ENCODE measurements at places on chromosomes 4 and X. TPM values are rescaled to one million over a fixed set of nuclear protein-coding genes. Genes with fewer than 3 reads are reported as not detected.

- peak; percentile 85 for DNase-seq
These were observed at the start of gene PLP2 for GRCh38 chrX:49171752-49172279. TSS of gene PLP2 (plus strand) at chrX:49171898. CDS start at chrX:49172001, 103 bp downstream.

DNA sequence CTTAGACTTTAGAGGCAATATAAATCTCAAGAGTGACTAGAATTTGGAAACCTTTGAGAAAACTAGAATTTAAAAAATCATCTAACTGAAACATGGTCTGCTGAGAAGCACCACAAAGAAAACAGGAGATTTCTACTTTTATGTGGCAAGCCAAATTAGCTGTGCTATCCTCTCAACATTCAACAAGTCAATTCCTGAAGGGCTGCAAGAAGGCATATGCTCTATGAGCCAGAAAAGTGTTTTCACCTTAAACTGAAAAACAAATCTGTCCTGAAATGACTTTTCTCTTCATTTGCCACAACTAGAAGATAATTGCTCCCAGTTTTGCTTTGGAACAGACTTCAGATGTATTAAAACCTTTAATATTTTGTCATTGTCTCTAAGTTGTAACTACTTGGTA, 263.2 kb upstream of the EDNRA start:
- no peak for DNase-seq

DNA sequence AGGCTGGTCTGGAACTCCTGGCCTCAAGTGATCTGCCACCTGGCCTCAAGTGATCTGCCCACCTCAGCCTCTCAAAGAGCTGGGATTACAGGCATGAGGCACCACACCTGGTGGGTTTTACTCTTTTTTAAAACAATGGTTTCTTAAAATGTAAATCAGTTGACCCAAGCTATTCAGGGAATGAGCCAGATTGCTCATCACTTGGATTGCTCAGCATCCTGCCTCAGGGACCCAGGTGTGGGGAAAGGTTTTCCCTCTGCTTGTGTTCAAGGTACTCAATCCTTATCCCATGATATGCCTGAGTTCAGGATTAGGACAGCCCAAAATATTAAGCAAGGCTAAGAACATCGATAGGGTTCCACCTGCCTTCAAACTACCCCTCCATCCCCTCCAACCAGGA, 67.4 kb downstream of the CHRNA9 start:
- DNase-seq, result no peak

DNA sequence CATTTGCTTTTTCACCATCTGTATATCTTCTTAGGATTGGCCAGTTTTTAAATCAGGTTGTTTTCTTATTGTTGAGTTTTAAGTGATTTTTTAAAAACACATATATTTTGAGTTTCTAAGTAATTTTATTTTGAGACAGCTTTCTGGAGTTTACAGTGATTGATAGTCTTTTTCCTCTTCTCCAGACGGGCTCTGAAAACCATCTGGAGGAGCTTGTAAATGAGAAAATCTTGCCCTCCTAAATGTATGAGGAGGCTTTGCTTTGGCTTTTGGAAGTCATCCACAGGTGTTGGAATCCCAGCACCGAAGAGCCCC, 160.2 kb downstream of the SOWAHB start:
- no peak for DNase-seq

CWH43 gene
- polyA plus RNA-seq, result 9.1 TPM
